ENCODE measurements at places on chromosomes 16 and 17.

- no peak for DNase-seq
Observed at GRCh38 chr16:65770752-65771151, 595.7 kb upstream of the CDH5 start.

DNA sequence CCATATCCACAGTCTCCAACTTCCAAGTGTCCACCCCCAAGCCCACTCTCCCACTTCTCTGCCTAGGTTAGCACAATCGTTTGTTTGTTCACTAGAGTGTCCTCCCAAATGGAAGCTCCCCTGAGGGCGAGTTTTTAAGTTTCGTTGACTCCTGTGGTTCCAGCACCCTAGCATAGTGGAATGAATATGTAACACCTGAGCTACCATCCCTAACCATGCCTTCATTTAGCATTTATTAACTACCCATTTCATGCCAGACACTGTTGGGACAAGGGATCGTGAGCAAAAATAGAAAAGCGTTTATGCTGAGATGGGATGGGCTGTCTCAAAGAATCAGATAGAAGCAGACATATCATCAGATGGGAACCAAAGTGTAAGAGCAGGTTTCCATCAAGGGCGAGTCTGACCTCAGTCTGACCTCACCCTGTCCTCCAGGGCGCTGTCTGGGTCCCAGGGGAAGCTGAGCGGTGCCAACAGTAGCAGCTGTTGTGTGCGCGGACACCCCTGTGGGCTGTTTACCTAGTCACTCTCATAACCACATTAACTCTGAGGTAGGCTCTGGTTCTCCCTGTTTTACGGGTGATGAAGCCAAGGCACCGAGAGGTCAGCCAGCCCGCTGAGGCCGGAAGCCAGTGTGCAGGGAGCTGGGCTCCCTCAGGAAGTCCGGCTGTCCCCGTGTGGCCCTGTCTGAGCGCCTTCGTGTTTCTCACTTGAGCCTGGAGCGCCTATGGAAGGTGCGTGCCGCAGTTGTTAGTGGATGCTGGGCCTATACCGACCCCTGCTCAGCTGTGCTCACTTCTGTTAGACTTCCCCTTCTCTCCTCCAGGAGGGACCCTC, 6.2 kb downstream of the CNP start:
- DNase-seq = no peak

GRCh38 chr16:10362077-10362863, 23.6 kb upstream of the ATF7IP2 start:
- no peak for DNase-seq

DNA sequence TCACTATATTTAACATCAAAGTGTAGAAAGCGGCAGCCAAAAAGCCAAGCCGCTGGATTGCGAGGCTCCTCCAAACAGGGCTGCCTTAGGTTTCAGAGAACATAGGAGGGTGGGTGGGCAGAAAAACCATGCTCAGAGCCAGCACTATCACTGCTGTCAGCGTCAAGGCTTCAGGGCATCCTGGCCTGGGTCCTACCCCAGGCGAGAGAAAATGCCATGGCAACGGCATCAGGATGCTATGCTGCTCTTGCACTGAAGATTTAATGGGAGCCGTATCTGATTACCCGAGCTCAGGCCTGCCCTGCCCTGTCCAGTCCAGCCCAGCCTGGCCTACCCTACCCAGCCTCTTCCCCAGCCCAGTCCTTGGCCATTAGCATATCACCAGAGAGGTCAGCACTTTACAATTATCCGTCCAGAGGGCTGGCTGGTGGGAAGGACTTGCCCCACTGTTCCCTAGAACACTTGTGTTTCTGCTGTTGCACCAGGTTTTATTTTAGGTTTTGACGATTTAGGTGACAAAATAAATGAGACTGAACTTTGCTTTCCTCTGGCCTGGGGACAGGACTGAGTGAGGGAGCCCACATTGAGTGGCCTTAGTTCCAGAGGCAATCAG, 61.1 kb downstream of the TOM1L2 start:
- no peak for DNase-seq

DNA sequence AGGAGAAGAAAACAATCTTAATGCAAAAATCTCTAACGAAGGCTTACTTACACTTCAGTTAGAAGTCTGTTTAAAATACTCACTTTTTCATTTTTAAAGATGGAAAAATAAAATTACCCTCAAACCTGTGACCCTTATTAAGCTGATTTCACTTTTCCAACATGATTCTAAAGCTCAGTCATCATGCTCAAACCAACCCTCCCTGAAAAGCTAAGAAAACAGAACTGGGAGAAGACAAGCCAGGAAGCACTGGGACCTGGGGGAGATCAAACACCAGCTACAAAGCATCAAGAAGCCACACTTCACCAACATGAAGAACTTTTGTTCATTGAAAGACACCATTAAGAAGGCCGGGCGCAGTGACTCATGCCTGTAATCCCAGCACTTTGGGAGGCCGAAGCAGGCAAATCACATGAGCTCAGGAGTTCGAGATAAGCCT, 88.8 kb downstream of the LITAF start:
- DNase-seq = peak; percentile 4

DNA sequence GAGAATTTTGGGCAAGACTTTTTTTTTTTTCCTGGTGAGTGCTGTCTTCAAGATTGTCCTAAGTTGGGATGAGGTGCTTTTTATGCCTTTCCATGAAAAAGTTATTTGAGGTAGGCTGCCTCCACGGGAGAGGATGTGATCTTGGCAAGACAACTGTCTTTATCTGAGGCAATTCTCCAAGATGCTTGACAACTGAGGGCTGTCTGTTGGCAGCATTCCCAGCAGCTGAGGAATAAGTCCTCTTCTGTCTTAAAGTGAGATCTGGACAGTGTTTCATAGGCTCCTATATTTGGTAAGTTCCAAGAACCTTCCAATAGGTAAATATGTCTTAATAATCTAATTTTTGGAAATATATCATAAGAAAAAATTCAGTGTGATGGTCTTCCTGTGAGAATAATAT, 662.0 kb downstream of the CDH11 start:
- DNase-seq = peak; percentile 66

- no peak for DNase-seq
Observed at GRCh38 chr17:34771891-34772290, 189.4 kb downstream of the CCT6B start.

- DNase-seq = no peak
Observed at GRCh38 chr17:2362416-2362815, 25.1 kb downstream of the SGSM2 start.

GRCh38 chr17:78324391-78325075, 35.3 kb downstream of the SOCS3 start:
- DNase-seq = peak; percentile 91

- DNase-seq = no peak
Observed at GRCh38 chr16:56930486-56931270, 1.3 kb upstream of the HERPUD1 start.

DNA sequence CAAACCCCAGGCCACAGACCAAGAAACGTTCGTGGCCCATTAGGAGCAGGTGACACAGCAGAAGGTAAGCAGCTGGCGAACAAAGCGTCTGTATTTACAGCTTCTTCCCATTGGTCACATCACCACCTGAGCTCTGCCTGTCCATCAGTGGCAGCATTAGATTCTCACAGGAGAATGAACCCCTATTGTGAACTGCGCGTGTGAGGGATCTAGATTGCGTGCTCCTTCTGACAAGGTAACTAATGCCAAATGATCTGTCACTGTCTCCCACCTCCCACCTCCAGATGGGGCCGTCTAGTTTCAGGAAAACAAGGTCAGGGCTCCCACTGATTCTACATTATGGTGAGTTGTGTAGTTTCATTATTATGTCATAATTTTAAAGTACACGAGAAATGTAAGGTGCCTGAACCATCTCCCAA, 186.3 kb downstream of the CPPED1 start:
- DNase-seq = no peak

DNA sequence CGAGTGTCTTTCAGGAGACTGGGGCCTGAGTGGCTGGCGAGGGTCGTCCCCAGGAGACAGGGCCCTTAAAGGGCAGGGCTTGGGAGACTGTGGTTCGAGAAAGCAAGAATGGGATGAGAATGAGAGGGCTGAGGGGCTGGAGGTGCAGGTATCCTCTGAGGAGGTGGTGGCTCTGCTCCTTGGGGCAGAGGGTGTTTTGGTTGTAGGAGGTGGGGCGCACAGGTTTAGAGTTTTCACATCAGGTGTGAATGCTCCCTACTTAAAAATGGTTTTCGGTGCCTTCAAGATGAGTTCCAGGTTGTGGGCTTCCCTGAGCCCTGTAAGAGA, 430 bp downstream of the BCAS3 start:
- DNase-seq = no peak

- no peak for DNase-seq
Observed at GRCh38 chr17:28615260-28615940, 1.4 kb upstream of the RSKR start.

DNA sequence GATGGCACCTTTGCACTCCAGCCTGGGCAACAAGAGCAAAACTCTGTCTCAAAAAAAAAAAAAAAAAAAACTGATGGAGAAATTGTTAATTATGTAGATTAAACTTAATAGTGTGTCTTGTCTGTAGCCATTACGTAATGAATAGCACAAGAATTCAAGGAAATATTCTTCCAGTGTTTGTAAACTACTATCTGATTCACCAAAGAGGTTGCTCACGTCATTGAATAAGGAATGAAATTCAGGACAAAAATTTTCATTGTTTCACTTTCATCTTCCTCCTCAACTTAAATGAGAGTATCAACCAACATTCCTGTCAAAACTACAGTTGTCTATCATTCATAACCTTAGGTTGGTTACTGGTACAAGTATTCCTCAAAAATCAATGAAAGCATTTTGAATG, 30.7 kb upstream of the MYO18A start:
- DNase-seq = peak; percentile 44

DNA sequence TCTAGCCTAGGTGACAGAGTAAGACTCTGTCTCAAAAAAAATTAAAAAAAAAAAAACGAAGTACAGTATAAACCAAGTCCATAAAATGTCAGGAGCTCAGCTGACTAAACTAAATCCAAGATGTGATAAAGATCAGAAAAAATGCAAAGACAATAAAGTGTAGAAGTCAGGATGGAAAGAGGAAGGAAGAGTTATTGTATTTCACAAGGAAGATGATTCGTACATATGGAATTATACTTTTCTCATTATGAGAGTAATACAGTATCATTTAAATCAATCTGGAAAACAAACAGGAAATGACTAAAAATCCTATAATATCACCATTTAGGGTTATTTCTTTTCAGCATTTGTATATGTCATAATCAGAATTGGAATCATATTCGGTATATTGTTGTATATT, 11.4 kb upstream of the APOH start:
- DNase-seq = peak; percentile 55

DNA sequence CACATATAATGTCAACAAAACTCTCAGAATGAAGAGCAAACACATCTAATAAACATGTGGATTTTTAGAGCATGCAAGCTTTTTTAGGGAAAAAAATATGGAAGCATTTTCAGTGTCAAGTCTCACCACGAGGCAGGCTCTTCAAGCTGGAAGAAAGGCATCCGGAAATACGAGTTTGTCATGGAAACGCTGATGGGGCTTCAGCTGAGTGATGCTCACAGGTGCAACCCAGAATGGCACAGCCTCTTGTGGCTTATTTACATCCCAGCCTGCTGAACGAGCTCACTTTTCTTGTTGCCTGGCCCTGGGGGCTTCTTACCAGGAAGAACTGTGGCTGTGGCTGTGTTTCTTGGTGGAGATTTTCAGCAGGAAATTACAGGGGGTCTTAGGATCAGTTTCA, 24.1 kb upstream of the DYNLL2 start:
- no peak for DNase-seq

- no peak for DNase-seq
Observed at GRCh38 chr16:8853611-8854010, 15.2 kb downstream of the CARHSP1 start.

DNA sequence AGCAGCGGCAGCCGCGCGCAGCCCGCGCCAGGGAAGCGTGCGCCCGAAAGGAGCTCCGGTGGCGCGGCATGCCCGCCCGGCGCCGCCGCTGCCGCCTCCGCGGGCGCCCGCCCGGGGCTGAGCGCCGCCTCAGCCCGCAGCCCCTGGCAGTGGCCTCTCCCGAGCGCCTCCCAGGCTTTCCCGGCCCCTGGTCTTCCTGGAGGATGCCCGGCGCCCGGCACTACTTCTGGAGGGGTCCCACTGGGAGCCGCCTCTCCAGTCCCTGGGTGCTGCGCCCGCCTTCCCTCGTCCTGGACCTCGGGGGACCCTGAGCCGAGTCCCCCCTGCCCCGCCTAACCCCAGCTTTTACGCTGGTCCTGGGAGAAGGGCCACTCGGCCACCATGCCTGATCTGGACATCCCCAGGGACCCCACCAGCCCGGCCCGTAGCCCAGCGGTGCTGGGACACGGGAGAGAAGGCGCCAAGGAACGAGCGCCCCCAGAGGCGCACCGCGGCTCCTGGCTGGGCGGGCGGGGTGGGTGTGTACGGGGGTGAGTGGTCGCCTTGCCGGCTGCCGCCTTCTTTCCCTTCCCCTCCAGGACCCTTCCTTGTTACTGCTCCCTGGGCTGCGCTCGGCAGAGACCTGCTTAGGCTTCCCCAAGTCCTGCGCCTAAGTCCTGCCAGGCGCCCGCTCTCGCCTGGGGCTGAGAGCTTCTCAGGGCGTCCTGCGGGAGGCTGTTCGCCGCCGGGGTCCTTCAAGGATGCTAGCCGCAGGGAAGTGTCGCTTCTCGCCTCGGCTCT, 704 bp downstream of the ASIC2 start:
- DNase-seq = no peak

DNA sequence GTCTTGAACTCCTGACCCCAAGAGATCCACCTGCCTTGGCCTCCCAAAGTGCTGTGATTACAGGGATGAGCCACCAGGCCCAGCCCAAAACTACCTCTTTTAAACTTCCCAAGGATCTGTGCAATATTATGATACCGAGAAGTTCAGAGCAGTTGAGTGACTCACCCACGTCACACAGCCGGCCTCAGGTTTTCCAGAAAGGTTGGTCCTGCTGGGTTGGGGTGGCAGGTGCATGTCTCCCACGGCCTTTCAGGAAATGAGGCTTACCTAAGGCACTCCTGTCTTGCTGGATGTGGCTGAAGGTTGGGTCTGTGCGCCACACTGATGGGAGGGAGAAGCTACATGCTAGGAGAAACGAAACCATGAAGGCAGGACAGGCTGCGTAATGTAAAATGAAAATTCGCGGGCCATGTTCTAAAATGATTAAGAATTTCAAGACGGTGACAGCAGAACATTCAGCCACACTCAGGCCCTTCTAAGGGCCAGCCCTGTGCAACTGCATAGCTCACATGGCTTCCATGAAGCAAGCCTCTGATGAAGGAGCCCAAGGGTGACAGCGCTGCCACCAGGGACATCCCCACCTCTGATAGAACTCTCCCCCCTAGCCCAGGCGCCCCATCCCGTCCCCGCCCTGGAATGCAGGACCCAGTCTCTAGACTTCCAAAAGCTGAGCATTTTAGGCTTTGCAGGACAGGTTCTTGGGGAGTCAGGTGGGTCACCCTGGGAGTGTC, 6.6 kb upstream of the GLIS2 start:
- DNase-seq = no peak

GRCh38 chr17:28372945-28373274, 1.4 kb downstream of the SARM1 start:
- no peak for DNase-seq
